ENCODE measurements at places on chromosomes 11 and 22.

GRCh38 chr11:47914743-47915142 lies 65.6 kb upstream of the PTPRJ start:
- no peak for DNase-seq

DNA sequence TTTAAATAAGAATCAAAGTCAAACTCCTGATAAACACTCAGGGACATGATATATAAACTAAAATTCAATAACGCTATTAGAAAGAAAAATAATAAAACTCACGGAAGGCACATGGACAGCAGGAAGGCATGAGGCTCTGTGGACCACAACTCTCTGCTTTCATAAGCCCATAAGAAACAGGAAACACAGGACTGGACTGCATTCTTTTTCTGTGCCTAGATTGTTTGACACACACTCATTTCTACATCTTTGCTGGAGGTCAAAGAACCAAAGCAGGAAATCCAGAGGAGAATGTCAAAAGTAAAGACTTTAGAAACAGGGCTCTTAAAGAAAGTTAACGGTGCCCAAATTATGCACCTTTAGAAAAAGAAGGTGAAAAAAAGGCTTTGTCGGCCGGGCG lies 71.3 kb downstream of the RAB30 start:
- no peak for DNase-seq

- DNase-seq = no peak
Observed at GRCh38 chr11:113876798-113877669, 1.7 kb upstream of the USP28 start.

DNA sequence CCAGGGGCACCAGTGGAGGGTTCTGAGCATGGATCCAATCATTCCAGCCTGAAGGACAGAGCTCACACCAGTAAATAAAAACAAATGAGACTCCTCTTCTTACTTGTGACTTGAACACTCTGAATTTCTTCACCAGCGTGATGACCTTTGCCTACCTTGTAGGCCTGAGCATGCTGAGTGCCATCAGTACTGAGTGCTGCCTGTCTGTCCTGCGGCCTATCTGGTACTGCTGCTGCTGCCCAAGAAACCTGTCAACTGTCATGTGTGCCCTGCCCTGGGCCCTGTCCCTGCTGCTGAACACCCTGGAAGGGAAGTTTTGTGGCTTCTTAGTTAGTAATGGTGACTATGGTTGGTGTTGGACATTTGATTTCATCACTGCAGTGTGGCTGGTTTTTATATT lies 23.9 kb downstream of the MRGPRX4 start:
- no peak for DNase-seq
